ENCODE measurements at places on chromosomes 5 and 9.

DNA sequence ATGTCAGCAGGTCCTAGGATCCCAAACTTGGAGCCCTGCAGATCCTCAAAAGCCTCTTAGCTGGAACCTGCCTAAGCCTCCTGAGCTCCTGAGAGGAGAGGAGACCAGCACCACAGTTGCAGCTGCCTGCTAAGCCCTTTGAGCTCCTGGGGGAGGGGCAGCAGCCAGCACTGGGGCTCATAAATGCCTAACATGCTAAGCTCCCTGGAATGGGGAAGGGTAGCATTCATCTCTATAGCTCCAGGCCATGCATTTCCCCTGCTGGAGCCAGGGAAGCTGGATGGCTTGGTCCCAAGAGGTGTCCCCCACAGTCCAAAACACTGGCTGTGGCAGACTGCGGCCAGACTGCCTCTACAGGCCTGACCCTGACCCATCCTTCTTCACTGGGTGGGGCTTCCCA is 182.7 kb downstream of the KCNN2 start:
- no peak for DNase-seq

DNA sequence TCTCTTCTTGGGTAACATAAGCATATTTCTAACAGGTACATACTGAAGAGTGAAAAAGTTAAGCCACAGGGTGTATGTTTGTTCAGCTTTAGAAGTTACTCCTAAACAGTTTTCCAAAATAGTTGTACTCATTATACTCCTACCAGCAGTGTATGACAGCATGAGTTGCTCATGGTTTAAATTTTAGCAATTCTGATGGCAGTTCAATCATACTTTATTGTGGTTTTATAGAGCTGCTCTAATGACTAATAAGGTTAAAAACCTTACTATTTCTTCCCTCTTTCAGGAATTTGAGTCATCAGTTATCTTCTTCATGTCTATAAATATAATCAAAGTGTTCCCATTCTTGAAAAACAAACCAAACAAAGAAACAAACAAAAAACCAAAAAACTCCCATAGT is 81.5 kb downstream of the CAAP1 start:
- DNase-seq = no peak

DNA sequence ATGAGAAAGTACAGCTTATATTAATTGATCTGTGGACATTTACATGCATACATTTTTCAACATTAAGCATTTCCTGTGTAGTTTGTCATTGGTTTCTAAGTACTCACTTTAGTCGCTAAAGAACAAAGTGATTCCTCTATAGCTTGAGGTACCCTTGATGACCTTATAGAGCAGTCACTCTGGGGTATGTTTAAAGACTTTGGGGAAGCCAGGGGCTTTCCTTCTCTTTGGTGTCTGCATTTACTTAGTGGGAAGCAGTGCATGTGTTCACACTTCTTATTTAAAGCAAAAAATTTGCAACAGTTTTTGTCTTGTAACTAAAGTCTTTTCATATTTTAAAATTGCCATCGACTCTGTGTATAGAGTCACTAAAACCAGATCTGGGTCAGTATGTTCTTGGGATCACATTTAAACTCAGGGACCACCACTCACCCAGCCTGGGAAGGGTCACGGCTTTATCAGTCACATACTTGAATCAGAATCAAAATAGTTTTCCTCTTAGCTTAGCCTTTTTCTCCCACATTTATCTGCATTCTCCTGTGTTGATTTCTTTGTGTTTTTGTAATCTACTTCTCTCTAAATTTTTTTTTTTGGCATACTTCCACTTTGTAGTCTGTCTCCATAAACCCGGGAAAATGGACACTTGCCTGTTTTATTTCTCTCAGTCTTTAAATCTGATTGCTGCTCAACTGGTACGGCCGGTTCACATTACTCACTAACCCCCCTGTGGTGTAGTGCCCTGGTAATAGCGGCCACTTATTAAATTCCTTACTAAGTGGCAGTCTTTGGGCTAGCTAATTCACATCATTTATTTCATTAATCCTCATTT is 143.9 kb upstream of the FBN2 start:
- no peak for DNase-seq

DNA sequence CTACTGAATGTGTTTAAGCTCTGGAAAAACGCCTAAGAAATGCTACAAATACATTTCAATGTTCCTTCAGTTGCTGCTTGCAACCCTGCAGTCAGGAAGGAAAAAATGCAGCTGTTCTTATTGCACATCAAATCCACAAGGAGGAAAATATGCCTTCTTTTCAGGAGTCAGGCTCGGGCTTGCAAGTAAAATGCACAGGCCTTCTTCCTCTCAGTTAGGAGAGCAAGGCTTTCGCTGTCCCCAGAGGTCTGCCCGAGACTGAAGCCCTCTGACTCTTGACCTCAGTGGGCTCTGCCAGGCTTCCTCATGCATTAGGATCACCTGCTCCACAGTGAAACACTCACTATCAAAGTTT is 899 bp upstream of the SHC3 start:
- DNase-seq = no peak

DNA sequence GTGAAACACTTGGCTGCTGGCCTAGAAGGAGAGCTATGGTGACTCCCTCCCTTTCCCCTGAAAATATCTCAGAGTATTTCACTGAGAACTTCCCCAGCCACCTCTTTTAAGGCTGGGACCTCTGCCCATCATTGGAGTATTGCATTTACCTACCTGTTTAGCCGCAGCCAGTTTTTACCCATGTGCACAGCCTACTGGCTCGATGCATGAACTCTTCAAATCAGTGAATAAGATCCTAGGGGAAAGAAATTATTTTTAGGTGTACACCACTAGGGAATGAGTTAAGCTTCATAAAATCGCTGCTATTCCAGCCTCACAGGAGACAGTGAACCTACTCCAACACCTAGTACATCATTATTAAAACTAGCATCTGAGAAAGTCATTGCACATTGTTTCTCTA is 16.8 kb upstream of the FAM174A start:
- no peak for DNase-seq

GRCh38 chr5:57566914-57567313 is 84.3 kb upstream of the ACTBL2 start:
- DNase-seq = no peak

- DNase-seq = no peak
Observed at GRCh38 chr5:135242021-135242865, 156.8 kb downstream of the MACROH2A1 start.

- no peak for DNase-seq
Observed at GRCh38 chr9:86531273-86531970, 177.2 kb upstream of the TUT7 start.

GRCh38 chr9:129759319-129759718 is 6.5 kb upstream of the PTGES start:
- DNase-seq = no peak

All from stimulated activated CD8-positive, alpha-beta memory T cell treated with anti-CD3 and anti-CD28 coated beads, Interleukin-7, amount 100 ng/mL, for 1 hour (primary cell).